ENCODE measurements at places on chromosomes 13 and 19.

GRCh38 chr13:50990065-50990817, 80.7 kb downstream of the RNASEH2B start:
- no peak for DNase-seq

GRCh38 chr13:113445791-113446487, 7.3 kb downstream of the ADPRHL1 start:
- no peak for DNase-seq

DNA sequence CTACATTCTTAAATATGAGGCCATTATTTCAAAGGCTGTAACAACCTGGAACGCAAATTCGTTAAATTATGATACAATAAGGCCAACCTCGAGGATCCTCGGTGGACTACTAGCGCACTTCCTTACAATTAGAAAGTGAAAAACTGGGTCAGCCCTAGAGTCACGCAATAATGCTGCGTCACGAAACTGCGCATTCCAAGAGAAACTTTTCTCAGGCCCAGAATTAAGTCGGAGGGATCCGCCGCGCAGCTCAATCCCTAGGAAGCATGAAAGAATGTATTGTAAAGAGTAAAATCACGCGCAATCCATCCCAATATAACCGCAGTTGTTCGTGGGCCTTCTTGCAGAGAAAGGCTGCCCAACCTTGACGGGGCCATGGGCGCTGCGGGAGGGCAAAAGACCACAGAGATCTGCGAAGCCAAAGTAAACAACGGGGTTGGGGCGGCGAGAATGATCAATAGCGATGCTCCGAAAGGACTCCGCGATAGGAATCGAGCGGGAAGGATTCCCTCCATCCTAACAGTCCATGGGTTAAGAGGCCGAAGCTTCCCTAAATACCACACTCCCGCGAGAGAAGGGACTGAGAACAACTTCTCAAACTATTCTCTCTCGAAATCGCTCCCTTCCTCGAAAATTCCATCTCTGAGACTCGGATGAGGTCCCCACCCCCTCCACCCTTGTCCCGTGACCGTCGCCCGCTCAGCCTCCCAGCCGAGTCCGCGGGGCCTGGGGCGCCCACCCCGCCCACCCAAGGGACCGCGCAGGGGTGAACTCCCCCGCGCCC, 564 bp downstream of the SPART start:
- DNase-seq: no peak

GRCh38 chr13:92658293-92658692, 568.3 kb upstream of the GPC6 start:
- DNase-seq: no peak

DNA sequence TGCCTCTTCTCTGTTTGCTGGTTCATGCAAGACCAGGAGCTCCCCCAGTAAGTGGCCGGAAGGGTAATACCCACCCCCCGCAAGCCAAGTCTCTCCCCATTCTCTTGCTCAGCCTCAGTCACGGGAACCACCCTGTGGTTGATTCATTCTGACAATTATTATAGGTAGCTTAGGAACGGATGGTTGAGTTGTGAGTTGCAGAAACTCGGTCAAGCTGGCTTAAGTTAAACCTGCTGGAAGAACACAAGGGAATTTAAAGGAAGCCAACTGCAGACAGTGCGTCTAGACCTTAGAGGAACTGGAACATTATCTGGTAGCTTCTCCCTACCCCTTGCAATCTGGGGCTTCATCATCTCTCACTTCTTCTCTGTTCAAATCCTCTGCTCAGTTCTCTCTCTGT, 8.9 kb downstream of the FPR1 start:
- no peak for DNase-seq

DNA sequence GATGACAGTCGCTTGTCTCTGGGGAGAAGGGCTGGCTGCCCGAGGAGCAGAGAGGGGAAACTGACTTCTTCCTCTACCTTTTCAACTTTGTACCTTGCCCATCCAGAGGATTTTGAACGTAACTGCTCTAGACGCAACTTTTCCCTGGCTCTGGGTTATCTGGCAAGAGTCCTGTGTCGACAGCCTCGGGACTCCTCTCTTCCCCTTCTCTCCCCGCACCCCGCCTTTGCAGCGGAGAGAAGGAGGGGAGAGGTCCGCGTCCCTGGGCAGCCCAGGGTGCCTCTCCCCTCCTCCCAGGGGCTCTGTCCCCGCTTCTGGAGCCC, 574 bp downstream of the SH3GL1 start:
- DNase-seq: no peak

DNA sequence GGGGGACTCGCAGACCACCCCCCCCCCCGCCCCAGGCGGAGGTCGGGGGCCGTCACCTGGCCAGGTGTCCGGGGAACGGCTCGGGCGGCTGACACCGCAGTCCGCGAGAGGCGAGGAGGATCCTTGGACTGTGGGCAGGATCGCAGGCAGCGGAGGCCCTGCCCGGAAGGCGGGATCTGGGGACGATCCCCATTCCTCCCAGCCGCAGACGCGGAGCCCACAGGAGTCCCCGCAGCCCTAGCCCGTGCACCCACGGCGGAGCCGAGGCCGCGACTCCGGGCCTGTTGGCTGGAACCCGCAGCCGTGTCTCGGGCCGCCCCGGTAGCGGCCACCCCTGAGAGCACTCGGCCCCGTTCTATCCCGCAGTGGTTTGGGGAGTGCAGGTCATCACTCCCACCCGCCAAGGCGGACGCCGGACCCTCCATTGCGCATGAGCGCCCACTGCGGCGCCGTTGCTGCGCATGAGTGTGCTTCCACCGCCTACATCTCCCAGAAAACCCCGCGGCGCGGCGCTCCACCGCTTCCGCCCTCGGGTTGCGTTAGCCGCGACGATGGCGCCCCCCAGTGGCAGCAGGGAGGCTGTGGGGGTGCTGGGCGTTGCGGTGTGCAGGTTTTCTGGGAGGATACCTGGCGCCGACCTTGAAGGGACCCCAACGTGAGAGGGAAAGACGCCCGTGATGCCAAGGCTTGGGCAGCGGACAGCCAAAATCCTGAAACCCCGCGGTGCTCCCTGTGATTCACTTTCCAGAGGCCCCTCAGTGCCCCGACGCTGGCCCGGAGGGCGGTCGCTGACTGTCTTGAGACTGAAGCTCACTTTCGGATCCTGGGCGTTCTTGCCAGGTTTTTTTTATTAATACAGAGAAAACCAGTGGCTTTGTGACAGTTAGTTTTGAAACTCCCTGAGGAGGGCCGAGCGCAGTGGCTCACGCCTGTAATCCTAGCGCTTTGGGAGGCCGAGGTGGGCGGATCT, 4.4 kb upstream of the ZNF329 start:
- peak; percentile 79 for DNase-seq

GRCh38 chr13:99442273-99442895, 58.9 kb upstream of the TM9SF2 start:
- no peak for DNase-seq

- no peak for DNase-seq
Observed at GRCh38 chr19:44662691-44663385, 8.4 kb upstream of the CEACAM19 start.

DNA sequence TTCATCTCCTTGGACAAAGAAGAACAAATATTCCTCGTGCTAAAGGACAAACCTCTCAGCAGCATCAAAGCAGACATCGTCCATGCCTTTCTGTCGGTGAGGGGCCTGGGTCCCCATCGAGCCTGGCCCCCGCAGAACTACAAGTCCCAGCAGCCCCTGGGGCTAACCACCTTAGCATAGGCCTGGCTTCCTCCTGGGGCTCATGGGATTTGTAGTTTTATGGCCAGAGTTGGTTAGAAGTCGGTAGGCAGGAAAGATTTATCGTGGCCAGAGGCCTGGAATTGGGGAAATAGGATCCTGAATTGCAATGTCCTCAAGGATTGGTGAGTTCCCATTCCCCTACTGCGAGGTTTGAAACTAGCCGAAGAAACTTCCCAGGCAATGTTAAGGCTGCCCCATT, 19.6 kb downstream of the TMEM150B start:
- peak; percentile 22 for DNase-seq

- no peak for DNase-seq
Observed at GRCh38 chr19:15253061-15253460, 20.8 kb upstream of the EPHX3 start.

- no peak for DNase-seq
Observed at GRCh38 chr13:38606699-38607535, 80.0 kb upstream of the FREM2 start.

DNA sequence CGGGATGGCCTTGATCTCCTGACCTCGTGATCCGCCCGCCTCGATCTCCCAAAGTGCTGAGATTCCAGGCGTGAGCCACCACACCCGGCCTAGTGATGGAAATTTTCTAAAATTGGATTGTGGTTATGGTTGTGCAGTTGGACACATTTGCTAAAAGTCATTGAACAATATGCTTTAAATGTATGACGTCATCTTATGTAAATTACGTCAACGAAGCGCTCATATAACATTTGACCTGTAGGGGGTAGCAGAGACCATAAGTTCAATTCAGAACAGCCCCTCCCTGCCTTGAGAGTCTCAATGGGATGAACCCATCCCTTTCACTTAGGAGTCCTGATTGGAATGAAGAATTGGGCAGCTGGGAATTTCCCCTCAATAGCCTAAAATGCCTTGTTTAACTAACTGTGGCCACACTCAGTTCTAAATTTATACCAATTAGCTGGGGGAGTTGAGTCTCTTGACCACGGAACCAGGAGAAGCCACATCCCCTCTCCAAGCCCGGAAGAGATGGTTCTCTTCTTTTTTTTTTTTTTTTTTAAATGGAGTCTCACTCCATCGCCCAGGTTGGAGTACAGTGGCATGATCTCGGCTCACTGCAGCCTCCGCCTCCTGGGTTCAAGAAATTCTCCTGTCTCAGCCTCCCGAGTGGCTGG, 15.2 kb upstream of the TLE6 start:
- peak; percentile 66 for DNase-seq

GRCh38 chr19:46269101-46269500, 27.7 kb upstream of the HIF3A start:
- no peak for DNase-seq

DNA sequence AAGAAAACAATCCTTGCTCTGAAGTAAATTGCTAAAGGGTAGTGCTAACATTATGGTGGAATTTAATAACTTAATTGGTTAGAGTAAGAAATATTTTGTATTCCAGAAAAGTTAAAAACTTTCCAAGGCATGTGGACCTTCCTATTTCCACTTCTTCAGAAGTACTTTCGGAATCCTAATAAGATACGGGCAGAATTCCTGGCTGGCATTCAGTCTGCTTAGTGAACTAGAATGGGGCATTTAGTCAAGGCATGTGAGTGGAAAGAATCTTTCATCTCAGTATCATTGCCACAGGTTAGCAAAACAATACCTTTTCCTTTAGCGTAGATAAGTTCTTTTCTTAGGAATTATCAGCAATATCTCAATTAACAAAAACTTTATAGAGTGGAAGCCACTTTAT, 85.1 kb downstream of the TNFRSF19 start:
- DNase-seq: no peak

DNA sequence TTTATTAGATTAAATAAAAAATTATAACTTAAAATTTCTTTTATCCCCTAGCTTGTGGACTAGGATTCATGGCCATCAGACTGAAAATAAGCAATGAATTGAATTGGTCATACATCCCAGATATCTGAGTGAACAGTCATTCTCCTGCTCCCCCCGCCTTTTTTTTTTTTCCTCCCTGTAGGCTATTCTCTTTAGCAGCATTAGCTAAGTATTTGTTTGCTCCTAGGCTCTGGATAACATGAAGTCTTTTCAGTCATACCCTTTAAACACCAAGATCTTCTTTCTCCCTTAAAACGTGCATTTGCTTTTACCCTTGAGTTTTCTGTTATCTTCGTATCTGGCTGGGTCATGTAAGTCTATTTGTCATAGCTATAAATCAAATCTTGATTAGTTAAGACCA, 866.7 kb upstream of the SPRY2 start:
- DNase-seq: no peak

GRCh38 chr19:50383001-50383851, 921 bp upstream of the POLD1 start:
- DNase-seq: no peak

DNA sequence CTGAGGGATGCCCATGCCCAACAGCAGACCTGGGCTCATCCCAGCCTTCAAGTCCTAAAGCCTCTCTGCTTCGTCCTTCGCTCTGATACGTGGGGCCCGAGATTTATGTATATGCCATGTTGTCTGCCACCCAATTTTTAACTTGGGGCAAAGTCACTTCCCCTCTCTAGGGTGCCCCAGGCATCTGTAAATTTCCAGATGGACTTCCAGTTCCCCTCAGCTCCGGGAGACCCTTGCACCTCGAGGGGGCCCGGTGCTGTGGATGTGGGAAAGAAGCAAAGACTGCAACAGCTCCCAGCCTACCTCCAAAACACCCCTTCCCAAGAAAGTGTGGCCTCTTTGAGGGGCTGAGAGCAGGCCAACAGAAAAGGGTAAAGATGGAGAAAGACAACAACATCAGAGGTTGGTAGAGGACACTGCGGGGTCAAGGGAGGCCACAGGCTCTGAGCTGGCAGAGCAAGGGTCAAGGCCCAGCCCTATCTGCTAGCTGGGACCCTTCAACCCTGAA, 97.4 kb downstream of the STK24 start:
- no peak for DNase-seq

GRCh38 chr13:24004971-24005370, 107.7 kb upstream of the C1QTNF9B start:
- DNase-seq: no peak

GRCh38 chr13:40640845-40641458, 25.5 kb downstream of the FOXO1 start:
- no peak for DNase-seq

DNA sequence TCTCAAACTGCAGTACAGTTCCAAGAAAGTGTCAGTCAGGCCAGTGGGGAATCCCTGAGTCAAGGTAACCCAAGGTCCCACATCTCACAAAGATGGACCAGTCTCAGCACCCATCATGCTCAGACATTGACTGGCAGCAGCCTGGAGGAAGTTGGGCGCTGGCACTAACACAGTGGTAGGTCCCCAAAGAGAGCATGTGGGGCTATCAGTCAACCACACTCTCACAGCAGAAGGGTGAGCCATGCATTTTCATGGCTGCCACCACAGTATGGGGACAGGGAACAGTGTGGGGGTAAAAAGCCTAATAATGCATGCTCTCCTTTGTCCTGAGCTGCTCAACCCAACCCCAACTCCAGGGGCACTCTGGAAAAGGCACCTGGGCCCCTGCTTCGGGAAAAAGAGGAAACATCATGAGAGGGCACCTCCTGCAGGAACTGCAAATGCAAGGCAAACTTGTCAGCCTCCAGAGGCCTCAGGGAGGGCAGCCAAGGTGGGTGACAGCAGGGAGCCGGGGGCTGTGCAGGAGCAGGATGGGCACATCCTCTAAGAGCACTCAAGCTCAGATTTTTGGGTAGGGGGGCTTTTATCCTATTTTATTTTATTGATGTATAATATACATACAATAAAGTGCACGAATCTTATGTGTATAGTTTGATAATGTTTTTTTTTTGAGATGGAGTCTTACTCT, 9.5 kb upstream of the PLEKHF1 start:
- DNase-seq: no peak

GRCh38 chr13:26019251-26019650, 32.6 kb downstream of the SHISA2 start:
- no peak for DNase-seq

Measured in NCI-H2029 (cell line).